ENCODE measurements at places on chromosomes 4 and X.

- DNase-seq = no peak
These were observed 421.7 kb upstream of the INTU start for GRCh38 chr4:127210893-127211649.

DNA sequence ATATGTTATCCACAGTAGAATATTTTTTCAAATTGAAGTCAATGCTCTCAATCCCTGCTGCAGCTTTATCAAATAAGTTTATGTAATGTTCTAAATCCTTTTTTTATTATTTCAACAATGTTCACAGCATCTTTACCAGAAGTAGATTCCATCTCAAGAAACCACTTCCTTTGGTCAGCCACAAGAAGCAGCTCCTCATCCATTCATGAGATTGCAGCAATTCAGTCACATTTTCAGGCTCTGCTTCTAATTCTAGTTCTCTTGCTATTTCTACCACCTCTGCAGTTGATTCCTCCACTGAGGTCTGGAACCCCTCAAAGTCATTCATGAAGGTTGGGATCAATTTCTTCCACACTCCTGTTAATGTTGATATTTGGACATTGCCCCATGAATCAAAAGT lies 2301.3 kb upstream of the TENM3 start:
- no peak for DNase-seq

DNA sequence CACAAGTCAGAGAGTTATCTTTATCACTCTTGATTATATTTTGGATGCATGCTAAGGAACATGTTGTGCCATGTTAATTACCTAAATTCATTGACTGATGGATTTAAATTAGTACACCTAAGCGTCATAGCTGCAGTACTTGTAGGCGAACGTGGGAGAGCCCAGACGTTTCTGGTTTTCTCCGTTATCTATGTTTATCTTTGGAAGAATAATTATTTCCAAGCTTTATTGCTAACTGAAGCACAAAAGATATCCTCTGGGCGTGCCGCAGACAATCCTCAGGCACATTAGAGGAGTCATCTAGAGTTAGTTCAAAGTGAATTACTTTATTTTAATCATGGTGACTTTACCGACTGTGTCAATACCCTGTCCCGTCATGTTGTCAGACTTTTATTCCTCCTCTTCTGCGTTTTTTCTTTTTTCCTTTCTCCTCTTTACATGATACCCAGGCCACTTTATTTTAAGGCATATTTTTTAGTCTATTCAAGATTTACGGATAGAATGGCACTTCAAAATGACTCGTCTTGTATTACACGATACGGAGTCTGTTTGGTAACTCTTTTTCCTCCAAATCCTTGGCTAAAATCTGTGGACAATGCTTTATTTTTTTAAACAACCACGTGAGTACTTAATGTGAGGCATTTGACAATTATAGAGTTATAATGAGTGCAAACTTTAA lies 632.0 kb upstream of the TENM3 start:
- no peak for DNase-seq

GRCh38 chr4:18111081-18111480 lies 89.5 kb upstream of the LCORL start:
- no peak for DNase-seq

GRCh38 chr4:6681191-6681590 lies 12.5 kb upstream of the S100P start:
- DNase-seq = no peak

GRCh38 chr4:76610751-76611547 lies 175.9 kb downstream of the SHROOM3 start:
- DNase-seq = no peak

DNA sequence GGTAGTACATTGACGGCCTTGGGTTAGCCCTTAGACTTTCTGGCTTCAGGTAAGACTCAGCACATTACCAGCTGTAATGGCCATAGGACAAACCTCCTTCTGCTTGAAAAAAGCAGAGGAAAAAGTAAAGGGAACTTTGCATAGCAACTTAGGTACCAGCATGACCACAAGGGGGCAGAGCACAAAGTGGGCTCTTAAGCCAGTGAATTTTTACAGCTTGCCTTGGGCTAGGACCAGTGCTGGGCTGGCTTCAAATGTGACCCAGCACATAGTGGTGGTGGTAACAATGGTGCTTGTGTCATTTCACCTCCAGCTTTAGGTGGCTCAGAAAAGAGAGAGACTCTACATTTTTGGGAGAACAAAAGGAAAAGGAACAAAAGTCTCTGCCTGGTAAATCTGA lies 66.1 kb downstream of the KLHL4 start:
- DNase-seq = peak; percentile 28

DNA sequence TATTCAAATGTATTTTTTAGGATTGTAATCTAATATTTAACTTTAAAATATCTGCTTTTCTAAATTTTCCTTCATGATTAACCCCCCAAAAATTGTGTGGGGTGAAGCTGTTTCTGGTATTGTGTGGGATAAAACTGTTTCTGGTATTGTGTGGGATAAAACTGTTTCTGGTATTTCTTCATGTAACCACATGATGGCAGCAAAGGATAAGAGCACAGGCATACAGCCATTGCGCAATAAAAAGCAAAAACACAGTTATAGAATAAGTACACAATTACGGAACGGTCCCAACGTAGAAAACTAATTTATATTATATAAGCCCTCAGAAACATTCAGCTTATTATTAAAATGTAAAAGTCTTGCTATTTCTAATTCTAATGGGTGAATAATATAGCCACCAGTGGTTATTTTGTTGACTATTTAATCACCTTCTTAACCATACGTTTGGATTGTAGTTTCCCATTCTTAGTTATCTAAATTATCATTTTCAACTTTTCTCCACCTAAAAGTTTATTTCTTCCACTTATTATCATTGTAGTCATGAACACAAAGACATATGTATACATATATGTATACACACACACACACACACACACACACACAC lies 333.9 kb upstream of the FSTL5 start:
- DNase-seq = no peak

- no peak for DNase-seq
These were observed 3.9 kb upstream of the SFRP2 start for GRCh38 chr4:153792618-153793247.

GRCh38 chrX:53605004-53605403 lies 81.5 kb downstream of the HUWE1 start:
- DNase-seq = no peak

DNA sequence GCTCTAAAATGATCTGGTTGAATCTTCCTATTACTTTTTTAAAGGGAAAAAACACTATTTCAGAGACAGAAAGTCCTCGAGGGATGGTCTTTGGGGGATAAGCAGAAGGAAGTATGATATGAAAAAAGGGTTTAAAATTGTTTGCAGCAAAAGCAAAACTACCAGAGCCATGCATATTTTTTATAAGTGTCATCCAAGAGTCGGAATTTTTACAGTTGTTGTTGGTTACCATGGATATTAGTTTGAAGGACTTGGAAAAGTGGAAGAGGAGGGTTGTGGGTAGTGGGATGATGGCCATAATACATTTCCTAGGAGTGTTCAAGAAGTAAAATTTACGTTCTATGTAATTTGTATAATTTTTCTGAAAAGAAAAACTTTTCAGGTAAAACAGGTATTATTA lies 134.4 kb downstream of the PCDH7 start:
- DNase-seq = no peak

GRCh38 chr4:150493851-150494250 lies 88.1 kb upstream of the MAB21L2 start:
- no peak for DNase-seq

DNA sequence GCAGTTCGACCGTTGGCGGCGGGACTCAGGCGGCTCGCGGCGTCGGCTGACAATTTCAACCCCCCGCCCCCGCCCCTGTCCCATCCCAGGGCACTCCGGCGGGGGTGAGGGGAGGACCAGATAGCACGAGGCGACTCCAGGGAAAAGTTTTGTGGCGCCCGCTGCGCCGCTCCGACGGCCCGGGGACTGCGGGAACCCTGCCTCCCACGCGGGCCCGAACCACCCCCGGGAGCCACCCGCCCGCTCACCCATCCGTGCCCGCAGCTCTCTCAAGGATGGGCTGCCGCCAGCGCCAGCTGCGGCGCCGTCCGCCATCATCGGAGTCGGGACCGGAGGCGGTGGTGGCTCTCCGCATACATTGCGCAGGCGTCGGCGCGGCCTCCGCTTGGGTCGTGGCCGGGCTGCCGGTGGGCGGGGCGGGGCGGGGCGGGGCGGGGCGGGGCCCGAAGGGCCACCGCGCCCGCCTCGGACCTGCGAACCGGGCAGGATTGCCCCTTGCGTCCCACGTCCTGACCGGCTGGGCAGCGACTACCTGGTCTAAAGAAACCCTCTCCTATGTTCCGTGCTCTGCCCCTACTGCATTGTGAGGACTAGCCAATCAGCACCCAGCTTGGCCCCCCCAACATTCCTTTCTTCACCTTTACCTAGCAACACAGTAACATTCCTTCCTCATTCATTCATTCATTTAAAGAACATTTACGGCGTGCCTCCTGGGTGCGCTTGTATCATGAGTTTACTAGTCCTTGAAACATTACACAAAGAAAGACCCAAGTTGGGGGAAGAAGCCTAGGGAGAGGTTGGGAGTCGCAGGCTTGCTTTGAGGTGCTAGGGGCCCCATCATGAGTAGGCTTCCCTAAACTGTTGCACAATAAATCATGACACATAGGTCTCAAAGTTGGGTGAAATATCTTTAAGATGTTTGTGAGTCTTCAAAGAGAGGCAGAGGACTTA lies at the start of gene MAP7D3:
MAP7D3 (minus strand) TSS at position 360 of the 951 bp plus-strand sequence; CDS start at position 318, 42 bp downstream.
- DNase-seq = peak; percentile 50

DNA sequence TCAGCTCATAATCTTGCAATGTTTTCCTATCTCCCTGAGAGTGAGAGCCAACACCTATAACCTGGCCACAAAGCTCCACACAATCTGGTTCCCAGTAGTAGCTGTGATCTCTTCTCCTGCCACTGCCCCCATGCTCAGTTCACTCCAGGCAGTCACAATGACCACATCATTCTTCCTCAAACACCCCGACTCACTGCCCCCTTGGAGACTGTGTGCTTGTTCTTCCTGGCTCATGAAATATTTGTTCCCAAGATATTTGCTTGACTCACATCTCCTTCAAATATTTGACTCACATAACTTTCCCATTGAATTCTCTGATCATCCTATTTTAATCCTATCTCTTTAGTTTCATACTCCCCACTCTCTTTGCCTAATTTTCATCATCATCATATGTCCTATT lies 173.7 kb downstream of the AREG start:
- DNase-seq = no peak

DNA sequence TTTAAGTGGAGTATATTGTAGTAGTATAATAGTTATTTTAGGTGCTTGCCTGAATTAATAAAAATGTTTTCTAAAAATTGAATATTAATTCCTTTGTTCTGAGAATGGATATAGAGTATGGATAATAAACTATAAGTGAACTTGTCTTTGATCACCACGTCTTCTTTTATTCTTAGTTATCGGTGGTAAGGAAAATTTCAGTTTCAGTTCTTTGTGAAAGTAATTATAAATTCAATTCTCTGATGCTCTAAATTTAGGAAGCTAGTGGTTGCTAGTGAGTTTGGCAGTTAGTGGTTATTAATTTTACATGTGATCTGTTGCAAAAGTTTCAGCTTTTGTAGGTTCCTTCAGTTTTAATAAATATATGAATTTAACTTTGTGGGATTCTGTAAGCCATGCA lies 30.8 kb downstream of the MRPL1 start:
- DNase-seq = no peak

DNA sequence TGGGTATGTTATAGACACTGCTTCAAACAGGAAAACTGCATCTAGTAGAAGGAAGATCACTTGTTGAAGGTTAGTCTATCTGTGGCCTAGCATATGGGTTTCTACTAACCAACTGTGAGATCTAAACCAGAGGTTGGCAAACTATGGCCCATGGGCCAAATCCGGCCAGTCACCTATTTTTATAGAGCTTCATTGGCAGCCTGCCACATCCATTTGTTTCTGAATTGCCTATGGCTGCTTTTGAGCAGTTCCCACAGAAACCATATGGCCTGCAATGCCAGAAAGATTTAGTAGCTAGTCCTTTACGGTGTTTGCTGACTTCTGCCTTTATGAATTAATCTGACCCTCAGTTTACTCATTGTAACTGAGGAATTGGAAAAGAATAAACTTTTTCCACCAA lies 71.1 kb downstream of the MID1 start:
- no peak for DNase-seq

GRCh38 chr4:37721995-37722638 lies 35.9 kb upstream of the RELL1 start:
- no peak for DNase-seq

DNA sequence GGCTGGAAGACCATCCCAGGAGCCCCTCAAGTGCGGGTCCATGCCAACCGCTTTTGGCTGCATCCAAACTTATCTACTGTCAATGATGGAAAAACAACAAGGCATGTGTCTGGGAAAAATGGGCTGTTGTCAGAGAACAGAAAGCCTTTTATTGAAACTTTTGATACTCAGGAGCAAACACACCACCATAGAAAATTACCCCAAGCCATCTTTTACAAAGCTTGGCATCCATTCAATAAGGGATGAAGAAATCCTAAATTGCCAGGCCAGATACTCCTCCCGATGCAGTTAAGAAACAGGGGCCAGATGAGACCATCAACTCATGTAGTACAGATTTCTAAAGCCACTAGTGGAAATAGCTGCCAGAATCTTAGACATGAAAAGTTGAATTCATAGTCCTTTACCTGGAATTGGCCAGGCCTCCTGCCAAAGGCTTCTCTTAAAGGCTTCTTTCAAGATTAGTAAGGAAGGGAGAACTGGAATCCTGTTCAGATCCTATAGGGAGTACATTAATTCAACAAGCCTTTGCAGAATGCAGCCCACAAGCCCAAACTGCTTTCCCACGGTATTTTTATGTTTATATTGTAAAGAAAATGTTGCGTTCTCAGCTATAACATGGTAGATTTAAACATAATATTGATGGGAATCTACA lies 145.4 kb upstream of the MAP3K15 start:
- no peak for DNase-seq

All from WERI-Rb-1 (cell line).